Activated T-helper 1 cell treated with Interleukin-2 at 50 U/mL for 16 hours (primary cell): ENCODE measurements at places on chromosomes 1 and 21.

DNA sequence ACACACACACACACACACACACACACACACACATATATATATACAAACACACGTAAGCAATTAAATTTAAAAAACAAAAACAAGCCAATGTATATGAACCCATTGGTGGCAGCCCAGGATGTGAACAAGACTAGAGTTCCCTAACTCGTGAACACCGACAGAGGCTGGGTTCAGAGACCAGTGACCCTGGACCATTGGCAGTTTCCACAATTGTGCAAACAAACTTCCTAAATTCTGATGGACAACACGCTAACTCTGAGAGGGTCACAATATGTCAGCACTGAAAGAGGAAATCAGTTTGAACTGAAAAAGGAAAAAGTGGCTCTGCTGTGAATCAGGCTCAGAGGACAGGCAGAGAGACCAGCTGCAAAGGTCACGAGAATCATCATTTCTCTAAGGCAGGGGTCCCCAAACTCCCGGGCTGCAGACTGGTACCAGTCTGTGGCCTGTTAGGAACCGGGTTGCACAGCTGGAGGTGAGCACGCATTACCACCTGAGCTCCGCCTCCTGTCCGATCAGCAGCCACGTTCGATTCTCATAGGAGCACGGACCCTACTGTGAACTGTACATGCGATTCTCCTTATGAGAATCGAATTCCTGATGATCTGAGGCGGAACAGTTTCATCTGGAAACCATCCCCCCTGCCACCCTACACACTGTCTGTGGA, 50.5 kb upstream of the ERO1B start:
- no peak for DNase-seq

DNA sequence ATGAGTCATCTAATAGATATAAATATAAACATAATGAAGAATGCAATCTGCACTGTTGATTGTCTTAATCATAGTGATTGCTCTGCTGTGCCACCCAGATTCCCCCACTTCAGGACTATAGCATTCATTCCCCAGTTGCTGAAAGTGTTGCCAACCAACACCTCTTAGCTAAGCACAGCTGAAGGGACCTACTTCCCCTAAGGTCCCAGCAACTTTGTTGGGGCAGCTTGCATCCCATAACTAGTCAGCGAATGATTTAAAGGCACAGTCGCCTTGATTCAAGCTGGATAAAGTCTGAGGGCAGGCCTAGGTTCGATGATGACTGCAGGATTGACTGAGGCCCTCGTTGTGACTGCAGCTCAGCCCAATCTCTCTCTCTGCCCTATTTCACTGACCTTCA, 14.3 kb upstream of the RGS1 start:
- no peak for DNase-seq

DNA sequence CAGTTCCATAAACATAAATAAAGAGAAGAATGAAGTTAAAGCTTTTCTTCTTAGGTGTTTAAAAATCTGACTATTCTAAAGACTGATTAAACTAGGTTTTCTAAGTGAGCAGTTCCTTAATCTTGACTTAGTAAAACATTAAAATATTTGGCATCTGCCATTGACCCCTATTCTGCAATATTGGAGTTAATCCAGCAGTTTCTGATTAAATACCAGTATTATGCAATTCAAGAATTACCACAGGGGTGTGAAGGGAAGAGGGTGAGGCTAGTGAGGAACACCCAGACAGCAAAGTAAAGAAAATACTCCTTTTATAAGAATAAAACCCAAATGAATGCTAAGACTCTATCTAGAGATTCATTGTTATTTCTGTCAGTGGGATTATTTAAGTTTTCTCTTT, 40.9 kb downstream of the CLIC4 start:
- DNase-seq = no peak

DNA sequence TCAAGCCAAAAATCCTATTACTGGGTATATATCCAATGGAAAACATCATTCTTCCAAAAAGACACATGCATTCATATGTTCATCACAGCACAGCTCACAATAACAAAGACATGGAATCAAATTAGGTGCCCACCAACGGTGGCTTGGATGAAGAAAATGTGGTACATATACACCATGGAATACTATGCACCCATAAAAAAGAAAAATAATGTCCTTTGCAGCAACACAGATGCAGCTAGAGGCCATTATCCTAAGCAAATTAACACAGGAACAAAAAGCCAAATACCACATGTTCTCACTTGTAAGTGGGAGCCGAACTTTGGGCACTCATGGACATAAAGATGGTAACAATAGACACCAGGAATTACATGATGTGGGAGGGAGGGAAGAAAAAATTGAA, 113.6 kb downstream of the MRPL39 start:
- no peak for DNase-seq

DNA sequence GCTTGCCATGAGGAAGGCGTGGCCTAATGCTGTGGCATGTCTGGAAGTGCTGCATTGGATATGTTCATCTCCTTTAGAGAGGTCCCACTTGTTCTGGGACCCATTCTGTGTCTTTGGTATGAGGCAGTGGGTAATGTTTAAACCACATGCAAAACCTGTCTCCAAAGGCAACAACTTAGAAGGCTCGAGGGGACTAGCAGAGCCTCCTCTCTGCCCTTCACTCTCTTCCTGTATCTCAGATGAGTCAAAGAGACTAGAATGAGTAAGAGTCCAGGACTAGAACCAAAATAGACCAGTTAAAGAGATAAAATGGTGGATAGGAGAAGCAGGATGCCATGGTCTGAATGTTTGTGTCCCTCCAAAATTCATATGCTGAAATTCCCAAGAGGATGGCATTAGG, 220.8 kb upstream of the KIAA0040 start:
- no peak for DNase-seq

GRCh38 chr1:6360117-6360496, 33.5 kb downstream of the ACOT7 start:
- no peak for DNase-seq

GRCh38 chr1:78071696-78072095, 25.9 kb downstream of the GIPC2 start:
- no peak for DNase-seq

DNA sequence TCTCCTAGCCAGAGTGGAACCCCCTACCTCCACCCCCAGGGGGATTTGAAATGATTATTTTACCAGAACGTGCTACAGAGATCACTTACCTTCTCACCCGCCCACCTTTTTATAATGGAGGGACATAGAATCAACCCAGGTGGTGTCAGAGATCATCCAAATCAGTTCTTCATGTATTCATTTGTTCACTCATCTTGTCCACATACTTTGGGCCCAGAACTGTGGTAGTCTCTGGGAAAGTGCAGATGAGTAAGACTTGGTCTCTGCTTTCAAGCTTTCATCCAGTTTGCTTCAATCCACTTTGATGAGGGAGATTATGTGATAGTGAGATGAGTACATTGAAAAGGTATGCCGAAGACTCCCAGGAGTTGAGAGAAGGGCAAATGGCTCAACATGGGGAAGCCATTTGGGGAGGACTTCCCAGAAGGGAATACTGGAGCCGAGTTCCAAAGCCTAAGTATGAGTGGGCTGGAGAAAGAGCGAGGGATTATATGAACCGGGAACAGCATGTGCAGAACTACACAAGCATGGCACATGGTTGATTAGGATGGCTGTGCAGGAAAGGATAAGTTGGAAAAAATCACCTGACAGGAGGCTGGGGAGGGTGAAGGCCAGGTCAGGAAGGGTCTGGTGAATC, 1.9 kb downstream of the FGGY start:
- no peak for DNase-seq

DNA sequence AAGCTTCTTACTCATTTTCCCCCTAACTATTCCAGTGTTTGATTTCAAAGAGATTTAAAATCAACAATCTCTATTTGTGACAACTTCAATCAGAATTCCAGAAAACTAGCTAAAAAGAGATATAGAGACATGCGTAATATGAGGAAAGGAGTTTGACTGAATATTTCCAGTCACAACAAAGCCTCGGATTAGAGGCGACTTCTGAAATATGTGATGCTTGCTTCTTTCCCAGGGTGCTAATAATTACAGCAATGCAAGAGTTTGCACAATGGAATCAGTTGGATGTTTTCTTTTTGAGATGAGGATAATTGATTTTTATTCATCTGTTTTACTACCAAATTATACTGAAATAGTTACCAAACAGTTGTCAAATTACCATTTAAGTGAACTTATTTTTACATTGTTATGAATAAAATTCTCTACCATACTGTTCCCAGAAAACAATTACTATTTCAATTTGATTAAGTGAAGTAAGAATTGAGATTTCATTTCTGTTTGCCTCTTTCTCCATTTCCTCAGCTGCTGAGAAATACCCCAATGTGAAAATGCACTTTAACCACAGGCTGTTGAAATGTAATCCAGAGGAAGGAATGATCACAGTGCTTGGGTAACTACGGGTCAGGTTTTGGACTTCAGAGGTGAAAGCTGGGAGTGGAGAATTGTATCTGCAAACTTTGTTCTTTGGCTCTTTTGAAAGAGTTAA, 28.1 kb downstream of the KMO start:
- no peak for DNase-seq

DNA sequence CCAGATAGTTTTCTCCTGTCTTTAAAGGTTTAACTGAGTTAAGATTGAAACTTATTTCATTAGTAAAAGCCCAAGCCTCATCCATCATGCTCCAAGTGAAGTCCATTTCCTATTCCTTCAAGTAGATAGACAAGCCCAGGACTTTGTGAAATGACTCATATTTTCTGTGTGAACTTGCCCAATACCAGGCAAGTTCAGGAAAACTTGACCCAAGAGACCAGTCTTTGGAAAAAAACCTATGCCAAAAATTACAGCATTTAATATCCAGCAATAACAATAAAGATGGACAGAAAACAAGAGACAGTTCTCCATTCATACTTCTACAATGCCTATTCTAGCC, 405 bp upstream of the RAB29 start:
- no peak for DNase-seq

DNA sequence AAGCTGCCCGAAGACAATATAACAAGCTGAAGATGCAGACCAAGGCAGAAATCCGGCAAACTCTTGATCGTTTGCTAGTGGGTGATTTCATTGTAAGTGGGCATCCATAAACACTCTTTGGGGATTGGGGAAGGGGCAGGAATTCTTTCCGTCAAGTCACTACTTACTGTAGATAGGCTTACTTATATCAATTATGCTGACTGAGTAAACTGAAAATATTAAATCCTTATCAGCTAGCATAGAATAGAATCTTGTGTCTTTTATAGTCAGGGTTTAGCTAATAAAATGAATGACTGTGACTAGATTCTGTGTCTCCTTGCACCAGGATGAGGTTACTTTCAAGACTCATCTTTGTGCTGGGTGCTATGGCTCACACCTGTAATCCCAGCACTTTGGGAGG, 41.2 kb downstream of the VPS13D start:
- no peak for DNase-seq

DNA sequence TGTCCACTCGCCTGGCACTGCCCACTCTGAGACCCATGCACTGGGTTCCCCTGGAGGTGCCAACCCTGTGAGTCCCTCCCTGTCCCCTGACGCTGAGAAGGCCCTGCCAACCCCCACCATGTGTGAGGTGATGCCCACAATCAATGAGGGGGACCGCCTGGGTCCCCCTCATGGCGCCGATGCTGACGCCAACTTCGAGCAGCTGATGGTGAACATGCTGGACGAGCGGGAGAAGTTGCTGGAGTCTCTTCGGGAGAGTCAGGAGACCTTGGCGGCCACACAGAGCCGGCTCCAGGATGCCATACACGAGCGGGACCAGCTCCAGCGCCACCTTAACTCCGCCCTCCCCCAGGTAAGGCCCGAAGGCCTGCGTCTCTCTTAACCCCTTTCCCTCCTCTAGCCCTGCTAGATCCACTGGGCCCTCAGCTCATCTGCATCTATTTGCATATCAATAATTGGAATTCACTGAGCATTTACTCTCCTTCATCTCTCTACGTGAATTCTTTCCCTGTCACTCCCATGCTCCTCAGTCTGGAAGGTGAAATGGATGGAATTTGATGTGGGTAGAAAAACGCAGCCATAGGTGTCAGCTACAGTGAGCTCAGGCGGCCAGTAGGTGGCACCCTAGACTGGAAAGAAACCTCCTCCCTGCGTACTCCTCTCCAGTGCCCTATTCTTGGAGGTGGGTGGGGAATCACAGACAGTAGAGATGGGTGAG, 12.8 kb downstream of the PPFIA4 start:
- DNase-seq = peak; percentile 28

DNA sequence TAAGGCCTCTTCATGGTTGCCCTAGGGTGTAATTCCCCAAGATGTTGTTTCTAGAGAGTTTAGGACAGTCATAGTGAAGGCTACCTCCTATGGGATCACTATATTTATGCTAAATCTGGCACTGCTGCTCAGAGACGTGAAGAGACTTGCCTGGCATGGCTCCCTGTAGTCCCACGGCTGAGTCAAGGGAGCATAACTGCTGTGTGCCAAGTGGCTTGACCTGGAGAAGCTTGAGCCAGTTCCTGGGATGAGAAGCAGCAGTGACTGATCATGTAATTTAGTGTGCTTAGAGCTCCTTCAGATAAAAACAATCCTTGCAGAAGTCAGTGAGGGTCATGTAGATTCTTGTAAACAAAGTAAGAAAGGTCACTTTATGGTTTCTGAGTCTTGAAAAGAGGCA, 68.9 kb upstream of the TSPAN2 start:
- DNase-seq = no peak

DNA sequence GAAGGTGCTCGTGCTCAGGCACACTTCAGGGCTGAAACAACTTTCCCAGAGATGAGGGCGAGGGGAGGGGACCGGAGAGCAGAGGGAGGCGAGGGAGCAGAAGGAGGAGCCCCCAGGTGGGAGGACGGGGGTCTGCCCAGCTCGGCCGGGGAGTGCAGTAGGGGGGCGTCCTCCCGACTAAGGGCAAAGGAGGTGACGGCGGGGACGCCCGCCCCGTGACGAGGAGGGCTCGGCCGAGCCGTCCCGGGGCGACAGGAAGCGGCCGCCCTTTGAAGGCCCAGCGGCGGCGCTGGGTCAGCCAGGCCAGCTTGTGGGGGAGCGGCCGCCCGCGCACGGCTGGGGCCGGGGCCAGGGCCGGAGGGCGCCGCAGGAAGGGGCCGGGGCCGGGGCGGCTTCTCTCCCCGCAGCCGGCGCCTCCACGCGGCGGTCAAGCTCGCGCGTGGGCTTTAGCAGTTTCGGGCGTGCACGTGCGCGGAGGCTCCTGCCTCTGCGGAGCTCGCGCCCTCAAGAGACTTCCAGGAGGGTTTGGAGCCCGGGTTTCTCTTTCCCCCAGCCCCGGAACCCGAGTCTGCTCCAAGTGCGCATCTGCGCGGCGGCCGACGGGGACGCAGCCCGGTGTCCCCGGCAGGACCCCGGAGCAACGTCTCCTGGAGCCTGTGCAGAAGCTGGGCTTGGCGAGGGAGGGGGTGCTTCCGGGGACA, 100.8 kb upstream of the SLC45A1 start:
- no peak for DNase-seq

GRCh38 chr1:903721-904271, 19.9 kb upstream of the SAMD11 start:
- no peak for DNase-seq
